ENCODE measurements at places on chromosomes 7 and 10. TPM values are rescaled to one million over a fixed set of nuclear protein-coding genes. Genes with fewer than 3 reads are reported as not detected.

The TMEM229A gene
- total RNA-seq: not detected

The COPS6 gene
- total RNA-seq: 155 TPM

The BAIAP2L1 gene
- 11.1 TPM for total RNA-seq

The ASL gene
- total RNA-seq: 49.7 TPM

The C10orf67 gene
- 0.10 TPM for total RNA-seq

The CRYGN gene
- total RNA-seq: not detected

The ADRB1 gene
- total RNA-seq: 0.06 TPM

The CRHR2 gene
- total RNA-seq: not detected

The TRIM4 gene
- total RNA-seq: 12.5 TPM

The GDF2 gene
- not detected for total RNA-seq

The PON1 gene
- total RNA-seq: not detected

The MIOS gene
- 24.0 TPM for total RNA-seq

The ATXN7L1 gene
- 4.6 TPM for total RNA-seq

The PRKCQ gene
- 0.16 TPM for total RNA-seq

The CPN1 gene
- total RNA-seq: not detected

The BLOC1S2 gene
- total RNA-seq: 70.4 TPM

The MALSU1 gene
- 129 TPM for total RNA-seq

The WASHC2A gene
- total RNA-seq: 21.1 TPM

The OR6V1 gene
- total RNA-seq: not detected

The HOXA4 gene
- 1.3 TPM for total RNA-seq
